Mesothelial cell of epicardium (in vitro differentiated cells): ENCODE measurements at places on chromosomes 3 and 15.

DNA sequence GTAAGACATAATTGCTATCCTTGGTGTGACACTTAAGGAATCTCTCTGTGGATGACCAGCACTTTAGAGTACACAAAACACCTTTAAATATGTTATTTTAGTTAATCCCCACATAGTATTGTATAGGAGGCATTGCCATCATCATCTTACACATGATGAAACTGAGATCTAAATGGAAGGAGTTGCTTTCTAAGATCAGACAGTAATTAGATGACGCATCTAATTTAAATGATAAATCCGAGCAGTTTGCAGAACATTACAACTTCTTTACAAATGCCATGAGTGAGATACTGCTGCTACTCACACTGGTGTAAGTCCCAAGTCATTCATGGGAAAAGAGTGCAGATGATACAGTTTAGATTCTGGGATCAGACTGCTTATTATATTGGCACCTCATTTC is 431.9 kb downstream of the MFSD1 start:
- DNase-seq = no peak

- DNase-seq = no peak
Observed at GRCh38 chr15:33402600-33402999, 91.8 kb downstream of the RYR3 start.

- no peak for DNase-seq
Observed at GRCh38 chr15:41993472-41994170, 21.3 kb upstream of the EHD4 start.

DNA sequence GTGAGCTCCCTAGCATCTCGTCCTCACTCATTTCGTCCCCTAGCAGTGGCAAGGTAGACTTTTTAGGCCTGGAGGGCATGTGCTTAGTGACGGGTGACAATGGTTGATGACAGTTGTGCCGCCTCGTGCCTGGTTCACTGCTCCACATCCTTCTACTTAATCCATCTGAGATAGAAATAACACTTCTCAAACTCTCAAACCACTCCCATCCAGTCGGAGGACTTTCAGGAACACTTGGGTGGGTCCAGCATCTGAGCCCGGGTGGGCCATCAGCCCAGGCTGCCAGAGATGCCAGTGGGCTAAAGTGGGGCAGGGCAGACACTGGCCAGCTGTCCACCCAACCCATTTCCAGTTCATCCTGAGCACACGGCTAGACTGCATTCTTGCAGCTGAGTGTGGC is 79.7 kb upstream of the SMAD3 start:
- DNase-seq = no peak

DNA sequence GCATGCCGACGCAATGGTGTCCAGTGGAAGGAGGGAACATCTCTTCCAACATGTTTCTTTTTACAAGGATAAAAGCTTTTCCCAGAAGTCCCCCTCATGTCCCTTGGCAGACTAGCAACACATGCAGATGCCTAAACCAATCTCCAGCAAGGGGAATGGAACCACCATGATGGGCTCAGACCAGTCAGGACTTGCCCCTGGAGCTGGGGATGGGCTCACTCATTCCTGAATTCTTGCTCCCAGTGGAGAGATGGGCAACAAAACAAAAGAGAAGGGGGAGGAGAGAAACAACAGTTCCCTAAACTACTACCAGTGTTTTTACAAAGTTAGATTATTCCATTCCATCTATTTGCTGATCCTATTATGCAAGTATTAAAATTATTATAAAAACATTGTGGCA is 76.8 kb upstream of the OXTR start:
- no peak for DNase-seq

- DNase-seq = no peak
Observed at GRCh38 chr3:119362010-119362409, 67.8 kb downstream of the ARHGAP31 start.
